ENCODE measurements at places on chromosomes 7 and 10.

- no peaks in the 10 kb centered on the region for H3K27me3 ChIP-seq
- no peak for DNase-seq
- no peak overlapping the region for H3K4me3 ChIP-seq
- no peak overlapping the region for H3K27ac ChIP-seq
These were observed 293.2 kb downstream of the GRID1 start for GRCh38 chr10:86073199-86073977.

- H3K4me3 ChIP-seq, result peak overlapping the region; percentile 89
- H3K4me1 ChIP-seq, result peaks cover 53% of the 10 kb centered on the region
- H3K36me3 ChIP-seq, result peaks cover 31% of the 10 kb centered on the region
- no peaks in the 10 kb centered on the region for H3K27me3 ChIP-seq
- H3K27ac ChIP-seq, result peak overlapping the region; percentile 99
These were observed 1.1 kb downstream of the MAP3K8 start for GRCh38 chr10:30435073-30435422.

GRCh38 chr10:13891128-13892000, 304.6 kb downstream of the PRPF18 start:
- peaks cover 19% of the 10 kb centered on the region for H3K27me3 ChIP-seq
- DNase-seq, result peak; percentile 79
- peak overlapping the region; percentile 58 for H3K4me3 ChIP-seq
- no peaks in the 10 kb centered on the region for H3K36me3 ChIP-seq
- no peaks in the 10 kb centered on the region for H3K4me1 ChIP-seq
- peak overlapping the region; percentile 66 for H3K27ac ChIP-seq

GRCh38 chr10:77643795-77644468, 6.3 kb upstream of the KCNMA1 start:
- no peak overlapping the region for H3K27ac ChIP-seq
- H3K4me1 ChIP-seq, result no peaks in the 10 kb centered on the region
- no peak for DNase-seq
- H3K36me3 ChIP-seq, result no peaks in the 10 kb centered on the region
- H3K4me3 ChIP-seq, result no peak overlapping the region
- H3K27me3 ChIP-seq, result peaks cover 13% of the 10 kb centered on the region

- H3K36me3 ChIP-seq, result no peaks in the 10 kb centered on the region
- no peaks in the 10 kb centered on the region for H3K4me1 ChIP-seq
- no peak for DNase-seq
- H3K4me3 ChIP-seq, result no peak overlapping the region
- no peak overlapping the region for H3K27ac ChIP-seq
These were observed 40.1 kb downstream of the LYZL1 start for GRCh38 chr10:29328983-29329382.

- no peaks in the 10 kb centered on the region for H3K36me3 ChIP-seq
- H3K27ac ChIP-seq, result no peak overlapping the region
- no peak overlapping the region for H3K4me3 ChIP-seq
- DNase-seq, result no peak
These were observed 65.9 kb upstream of the KCND2 start for GRCh38 chr7:120207037-120207436.

Data from upper lobe of right lung (tissue), 1 donor.